ENCODE measurements at places on chromosomes 11 and 22.

DNA sequence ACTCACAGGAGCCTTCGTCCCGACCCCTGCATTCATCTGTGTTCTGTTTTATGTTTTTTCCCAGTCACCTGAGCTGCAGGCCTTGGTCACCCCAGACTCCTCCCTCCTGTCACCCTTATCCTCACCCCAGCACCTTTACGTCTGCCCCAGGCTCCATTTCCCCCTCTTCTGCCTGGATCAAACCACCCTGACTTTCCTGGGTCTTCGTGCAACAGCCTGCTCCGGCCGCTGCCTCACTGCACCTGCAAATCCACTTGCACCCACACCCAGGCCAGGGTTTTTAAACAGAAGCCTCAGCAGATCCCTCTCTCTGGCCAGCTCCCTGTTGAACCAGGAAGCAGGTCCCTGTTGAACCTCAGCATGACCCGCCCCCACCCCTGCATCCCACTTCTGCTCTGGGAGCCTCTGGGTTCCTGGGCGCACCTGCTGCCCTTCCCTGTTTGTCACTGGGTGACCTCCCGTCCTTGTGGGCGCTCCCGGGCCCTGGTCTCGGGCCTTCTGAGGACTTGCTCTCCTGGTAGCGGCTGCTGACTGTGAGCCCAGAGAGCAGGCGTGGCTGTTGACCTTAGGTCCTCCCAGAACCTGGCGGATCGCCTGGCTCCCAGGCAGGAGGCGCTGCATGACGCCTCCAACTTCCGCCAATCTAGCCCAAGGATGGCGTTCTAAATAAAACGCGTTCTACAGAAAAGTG lies 12.8 kb downstream of the MAPK8IP2 start:
- DNase-seq = no peak

DNA sequence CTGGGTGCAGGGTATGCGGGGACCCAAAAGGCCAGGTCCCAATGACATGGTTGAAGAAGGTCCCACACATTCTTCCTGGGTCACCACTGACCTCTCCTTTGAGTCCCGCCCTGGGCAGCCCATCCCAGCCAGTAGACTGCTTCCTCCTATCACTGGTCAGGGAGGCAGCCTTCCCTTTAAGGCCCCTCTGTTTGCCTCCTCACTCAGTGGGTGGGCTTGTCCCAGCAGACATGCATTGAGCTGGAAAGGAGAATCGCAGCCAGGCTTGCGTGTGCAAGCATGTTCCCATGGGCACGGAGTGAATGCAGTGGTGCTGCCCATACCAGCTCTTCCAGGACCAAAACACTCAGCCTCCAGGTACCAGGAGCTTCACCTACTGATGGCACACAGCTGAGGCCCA lies 162.4 kb upstream of the SYT13 start:
- no peak for DNase-seq

GRCh38 chr11:44033411-44033850 lies 14.3 kb upstream of the ACCSL start:
- no peak for DNase-seq

GRCh38 chr11:79046366-79046765 lies 394.5 kb downstream of the TENM4 start:
- no peak for DNase-seq

DNA sequence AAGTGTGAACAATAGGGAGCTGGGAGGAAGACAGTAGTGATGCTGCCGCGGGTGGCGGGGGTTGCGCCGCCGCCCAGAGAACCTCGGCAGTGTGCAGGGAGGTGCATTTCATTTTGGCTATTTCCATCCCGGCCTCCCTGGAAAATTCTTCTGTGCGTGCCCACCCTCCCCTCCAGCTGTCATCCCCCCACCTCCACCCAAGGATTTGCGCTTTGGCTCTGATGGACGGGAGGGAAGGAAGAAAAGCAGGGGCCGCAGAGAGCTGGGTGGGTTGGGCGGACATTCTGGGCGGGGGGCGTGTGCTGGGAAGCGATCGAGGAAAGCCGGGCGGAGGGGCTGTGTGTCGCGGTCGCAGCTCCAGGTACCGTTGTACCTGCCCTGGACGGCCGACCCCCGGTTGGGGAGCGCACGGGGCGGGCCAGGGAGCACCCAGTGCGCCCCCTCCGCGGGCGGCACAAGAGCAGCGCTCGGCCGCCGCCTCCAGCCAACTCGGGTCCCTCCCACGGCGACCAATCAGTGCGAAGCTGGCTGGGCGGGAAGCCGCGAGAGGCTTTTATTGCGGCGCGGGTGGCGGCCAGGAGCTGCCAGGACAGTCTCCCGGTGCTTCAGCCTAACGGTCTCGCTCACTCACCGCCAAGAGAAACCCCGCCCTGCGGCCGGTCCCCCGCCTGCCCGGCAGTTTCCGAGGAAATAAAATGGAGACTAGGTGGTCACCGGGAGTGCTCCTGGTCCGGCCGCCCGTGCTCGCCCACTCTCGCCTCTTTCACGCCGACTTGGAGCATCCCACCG lies 1.6 kb downstream of the NCAM1 start:
- DNase-seq = peak; percentile 67

- DNase-seq = no peak
Measured at GRCh38 chr11:65055538-65055937, 2.8 kb downstream of the NAALADL1 start.

DNA sequence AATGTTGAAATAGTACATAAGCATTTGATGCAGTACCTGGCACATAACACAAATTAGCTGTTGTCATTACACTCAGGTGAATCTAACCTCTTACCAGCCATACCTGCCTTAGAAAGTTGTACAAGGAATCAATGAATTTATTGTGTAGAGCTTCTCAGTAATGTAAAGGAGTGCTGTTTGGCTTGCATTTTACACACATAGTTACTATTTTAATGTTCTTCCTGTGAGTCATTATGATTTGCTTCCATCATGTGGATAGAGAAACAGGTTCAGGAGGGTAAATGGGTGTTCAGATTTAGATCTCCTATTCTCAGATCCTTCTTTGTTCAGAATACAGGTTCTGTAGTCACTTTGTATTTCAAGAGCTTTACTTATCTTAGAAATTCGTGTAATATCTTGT lies 27.6 kb upstream of the RCE1 start:
- no peak for DNase-seq

GRCh38 chr11:43810929-43811596 lies 69.6 kb upstream of the ALKBH3 start:
- DNase-seq = no peak

- DNase-seq = no peak
Measured at GRCh38 chr11:30786256-30787110, 200.3 kb upstream of the MPPED2 start.

DNA sequence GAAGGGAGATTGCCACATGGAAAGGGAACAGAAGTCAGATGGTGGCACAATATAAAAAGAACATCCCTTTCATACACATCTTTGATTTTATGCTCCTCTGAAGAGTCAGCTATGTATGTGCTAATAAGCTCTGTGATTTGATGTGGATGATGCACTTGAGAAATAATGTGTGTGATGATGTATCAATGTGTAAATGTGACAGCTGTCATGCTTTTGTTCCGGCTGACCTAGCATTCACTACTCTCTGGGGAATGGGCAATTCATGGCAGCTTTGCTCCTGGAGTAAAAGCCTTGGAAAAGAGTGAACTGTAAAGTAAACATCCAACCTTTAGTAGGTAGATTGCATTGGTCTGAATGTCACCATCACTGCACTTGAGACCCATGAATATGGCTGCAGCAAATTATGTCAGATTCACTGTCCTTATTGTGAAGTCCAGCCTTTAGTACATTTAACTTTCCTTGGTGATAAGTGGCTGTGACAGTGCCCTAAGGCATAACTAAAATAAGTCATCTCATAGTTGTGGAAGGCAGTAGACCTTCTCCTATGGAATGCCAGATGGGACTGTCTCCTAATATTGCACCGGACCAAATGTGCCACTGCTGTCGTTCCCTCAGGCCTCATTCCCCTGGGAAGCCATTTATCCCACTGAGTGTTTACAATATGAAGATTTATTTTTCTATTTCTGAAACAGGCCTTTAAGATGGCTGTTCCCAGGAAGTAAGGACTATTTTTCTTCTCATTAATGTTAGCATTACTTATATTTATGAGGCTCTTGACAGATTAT lies 178.2 kb upstream of the CCDC90B start:
- peak; percentile 8 for DNase-seq

Measured in NCI-H1417 treated with DMSO at 0.1 percent for 48 hours (cell line).